ENCODE measurements at places on chromosomes 11 and 22.

- DNase-seq, result no peak
These were observed 36.6 kb downstream of the SMIM38 start for GRCh38 chr11:69192301-69192721.

GRCh38 chr11:11605821-11606450 lies 15.9 kb downstream of the GALNT18 start:
- no peak for DNase-seq

DNA sequence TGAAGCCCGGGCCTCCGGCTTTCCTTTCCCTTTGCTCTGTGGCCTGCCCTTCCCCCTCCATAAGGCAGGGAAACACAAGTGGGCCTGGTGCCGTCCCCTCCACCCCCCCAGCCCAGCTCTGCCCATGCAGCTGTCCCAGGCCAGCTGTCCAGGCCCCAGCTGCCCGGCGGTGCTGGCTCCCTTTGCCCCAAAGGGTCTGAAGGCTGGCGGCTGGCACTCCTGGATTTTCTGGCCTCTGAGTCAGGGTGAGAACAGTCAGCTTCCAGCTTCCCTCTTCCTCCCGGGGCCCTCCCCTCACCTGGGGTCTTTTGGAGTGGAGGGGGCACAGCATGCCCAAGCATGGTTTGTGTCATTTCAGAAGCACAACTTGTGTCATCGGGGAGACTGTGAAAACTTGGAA lies 27.8 kb downstream of the CD82 start:
- peak; percentile 90 for DNase-seq

DNA sequence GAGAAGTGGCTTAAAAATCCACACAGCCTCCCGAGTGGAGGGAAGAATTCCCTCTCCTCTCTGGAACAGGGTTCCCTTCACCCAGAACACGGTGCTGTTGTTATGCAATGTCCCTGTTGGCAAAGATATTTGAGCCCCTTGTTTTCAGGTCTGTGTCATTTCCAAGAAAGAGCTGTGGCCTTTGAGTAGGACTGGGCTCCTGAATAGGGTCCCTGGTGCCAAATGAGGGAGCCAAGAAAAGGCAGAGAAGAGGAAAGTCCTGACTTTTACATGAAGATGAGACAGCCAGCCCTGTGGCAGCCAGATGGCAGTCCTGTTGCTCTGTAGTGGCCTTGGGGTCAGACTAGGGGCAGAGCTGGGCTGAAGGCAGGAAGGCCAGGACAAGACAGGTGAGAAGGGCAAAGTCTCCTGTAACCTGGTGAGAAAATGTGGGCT lies 51.2 kb upstream of the ELF5 start:
- DNase-seq, result peak; percentile 46

GRCh38 chr22:21691816-21692215 lies 26.0 kb downstream of the PPIL2 start:
- no peak for DNase-seq

DNA sequence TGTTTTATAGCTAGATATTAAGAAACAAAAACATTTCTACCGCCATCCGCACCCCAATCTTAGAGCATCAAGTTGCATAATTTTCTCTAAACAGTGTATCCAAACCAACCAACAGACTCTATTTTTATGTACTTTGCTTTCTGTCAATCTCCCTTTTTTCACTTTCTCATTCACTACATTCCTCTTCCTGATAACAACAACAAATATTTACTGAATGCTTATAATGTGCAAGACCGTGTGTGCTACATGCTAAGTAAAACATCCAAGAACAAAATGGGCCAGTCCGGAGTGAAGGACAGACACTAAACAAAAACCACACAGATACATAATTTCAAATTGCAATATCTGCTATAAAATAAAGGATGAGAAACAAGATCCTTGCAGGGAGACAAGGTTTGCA lies 38.6 kb upstream of the SOX6 start:
- no peak for DNase-seq

- DNase-seq, result peak; percentile 8
These were observed 73.5 kb downstream of the BRD1 start for GRCh38 chr22:49753961-49754695.

GRCh38 chr22:38572065-38572464 lies 2.1 kb upstream of the DMC1 start:
- DNase-seq, result no peak

- DNase-seq, result no peak
These were observed 93.9 kb upstream of the PITPNB start for GRCh38 chr22:28012832-28013460.

DNA sequence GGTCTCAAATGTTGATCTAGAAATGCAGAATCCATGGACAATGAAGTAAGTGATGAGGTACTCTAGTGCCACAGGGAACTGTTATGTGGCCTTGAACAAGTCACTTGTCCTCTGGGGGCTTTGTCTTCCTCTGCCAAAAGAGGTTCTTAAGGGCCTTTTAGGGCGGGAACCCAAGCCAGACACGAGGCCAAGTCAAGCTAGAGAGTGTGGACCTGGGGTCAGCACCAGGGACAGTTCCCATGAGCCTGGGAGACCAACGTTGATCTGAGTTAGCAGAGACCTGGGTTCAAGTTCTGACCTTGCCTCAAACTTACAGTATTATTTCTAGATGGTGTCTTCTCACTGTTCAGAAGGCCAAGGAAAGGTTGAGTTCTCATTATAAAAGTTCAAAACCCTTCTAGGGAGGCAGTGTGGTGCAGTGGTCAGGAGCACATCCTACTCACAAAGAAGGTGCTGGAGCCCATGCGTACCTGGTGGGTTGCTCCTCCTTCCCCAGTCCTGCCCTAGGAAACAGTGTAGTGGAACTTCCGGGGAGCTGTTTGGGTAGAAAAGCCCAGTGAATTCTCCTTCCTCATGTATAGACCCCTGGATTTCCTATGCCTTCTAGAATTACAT lies 121.5 kb downstream of the CHST1 start:
- no peak for DNase-seq

GRCh38 chr22:29747832-29748231 lies 19.0 kb downstream of the ZMAT5 start:
- no peak for DNase-seq

DNA sequence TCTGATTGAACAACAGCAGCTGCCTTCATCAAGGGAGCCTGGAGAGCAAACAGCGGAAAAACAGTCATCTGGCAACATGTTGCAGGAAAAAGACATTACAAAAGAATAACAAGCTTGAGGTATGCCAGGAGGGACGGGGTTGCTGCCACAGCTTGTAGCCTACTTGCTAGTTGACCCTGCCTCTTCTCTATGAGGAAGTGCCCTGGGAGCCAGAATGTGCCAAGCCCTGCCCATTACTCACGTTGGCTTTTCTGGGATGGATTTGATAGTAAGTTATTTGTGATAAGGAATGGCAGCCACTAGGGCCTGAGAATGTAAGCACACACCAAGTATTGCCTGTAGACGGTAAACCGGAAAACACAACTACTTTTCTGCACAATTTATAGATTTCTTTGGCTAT lies 113.5 kb upstream of the KIRREL3 start:
- no peak for DNase-seq

GRCh38 chr11:114219559-114220349 lies 76.4 kb upstream of the NNMT start:
- DNase-seq, result peak; percentile 69

DNA sequence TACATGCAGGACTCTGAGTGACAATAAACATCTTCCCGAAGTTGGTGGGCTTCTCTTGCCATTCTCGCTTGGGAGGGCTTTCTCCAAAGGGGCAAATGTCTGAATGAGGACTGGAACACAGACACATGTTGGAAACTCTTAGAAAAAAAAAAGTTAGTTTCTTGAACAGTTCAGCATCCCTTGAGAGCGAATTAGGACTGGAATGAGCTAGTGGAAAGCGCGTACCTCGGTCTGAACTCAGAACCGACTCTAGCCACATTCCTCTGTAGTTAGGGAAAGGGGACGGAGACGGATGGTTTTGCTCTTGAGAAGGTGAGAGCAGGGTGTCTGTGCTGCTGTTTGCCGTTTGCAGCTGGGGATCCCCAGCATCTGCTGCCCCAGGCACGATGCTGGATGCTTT lies 517.3 kb downstream of the TBC1D22A start:
- no peak for DNase-seq

GRCh38 chr11:133951327-133952198 lies 5.2 kb downstream of the IGSF9B start:
- no peak for DNase-seq

GRCh38 chr11:95076981-95077380 lies 10.3 kb downstream of the SRSF8 start:
- no peak for DNase-seq

GRCh38 chr11:83990160-83990733 lies 704.1 kb upstream of the CCDC90B start:
- peak; percentile 88 for DNase-seq

GRCh38 chr11:67160045-67160444 lies 41.0 kb downstream of the KDM2A start:
- no peak for DNase-seq

DNA sequence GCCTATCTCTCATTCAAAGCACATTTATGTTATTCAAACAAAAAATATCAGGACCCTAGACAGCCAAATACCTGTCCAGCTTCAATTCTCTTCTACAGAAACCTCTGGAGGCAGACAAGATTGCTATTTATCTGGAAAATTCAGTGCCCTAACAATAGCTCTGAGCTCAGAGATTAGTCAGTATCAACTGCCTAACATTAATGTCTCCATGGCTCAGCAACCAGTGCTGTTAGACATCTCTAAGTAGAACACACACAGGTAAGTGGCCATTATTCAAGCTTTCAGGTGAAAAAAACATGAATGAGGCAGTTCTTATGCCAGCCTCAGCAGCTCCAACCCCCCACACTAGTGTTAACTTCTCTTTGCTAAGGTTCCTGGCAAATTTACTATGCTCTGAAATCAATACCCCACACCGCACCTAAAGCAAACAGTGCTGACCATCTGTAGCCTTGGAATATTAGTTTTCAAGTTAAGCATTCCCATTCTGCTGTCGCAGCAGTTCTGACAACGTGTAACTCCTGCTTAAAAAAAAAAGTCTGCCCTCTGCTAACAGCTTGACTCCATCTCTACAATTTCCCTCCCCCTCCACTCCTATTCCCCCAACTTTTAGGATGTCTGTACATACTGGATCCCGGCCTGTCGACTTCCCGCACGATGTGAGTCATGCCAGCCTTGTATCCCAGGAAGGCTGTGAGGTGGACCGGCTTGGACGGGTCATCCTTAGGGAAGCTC lies 1.5 kb downstream of the RPL3 start:
- DNase-seq, result no peak

- DNase-seq, result no peak
These were observed 2050.6 kb upstream of the RAG2 start for GRCh38 chr11:38648604-38649003.

GRCh38 chr22:31905356-31905755 lies 39.0 kb upstream of the YWHAH start:
- no peak for DNase-seq

DNA sequence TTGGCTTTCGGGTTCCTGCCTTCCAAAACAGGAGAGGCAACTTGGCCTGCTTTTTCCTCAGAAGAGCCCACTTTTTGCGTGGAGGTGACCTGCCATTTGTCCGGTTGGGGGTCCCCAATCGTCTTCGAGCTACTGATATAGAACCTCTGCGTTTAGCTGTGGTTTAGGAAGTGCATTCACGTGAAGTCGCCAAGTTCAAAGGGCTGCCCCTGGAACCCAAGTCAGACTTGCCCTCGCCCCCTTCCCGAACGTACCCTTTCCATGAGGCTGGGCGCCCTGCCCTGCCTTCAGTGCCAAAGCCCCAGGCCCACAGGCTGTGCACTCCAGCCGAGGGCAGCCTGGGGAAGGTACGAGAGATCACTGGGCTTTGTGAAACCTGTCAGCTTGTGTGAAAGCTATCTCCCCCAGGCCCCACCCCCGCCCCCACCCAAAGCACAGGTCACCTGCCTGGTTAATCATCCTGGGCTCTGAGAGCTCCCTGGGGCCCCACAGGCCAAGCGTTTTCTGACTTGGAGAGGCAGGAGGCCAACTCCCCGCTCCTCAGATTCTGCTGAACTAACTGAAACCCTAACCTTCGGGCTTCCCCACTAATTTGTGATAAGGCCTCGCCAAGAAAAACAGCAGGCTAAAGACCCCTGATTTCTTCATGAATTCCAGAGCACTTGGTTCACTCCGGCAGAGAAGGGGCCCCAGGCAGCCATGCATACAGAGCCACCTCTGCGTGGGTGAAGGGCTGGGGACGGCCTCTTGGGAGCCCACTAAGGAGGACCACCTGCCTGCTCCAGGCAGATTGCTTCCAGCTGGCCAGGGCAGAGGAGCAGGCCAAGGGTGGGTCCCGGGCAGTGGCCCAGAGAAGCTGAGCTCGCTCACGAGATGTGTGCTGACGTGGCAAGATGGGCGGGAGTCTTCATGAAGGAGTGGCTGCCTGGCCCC lies 25.8 kb upstream of the KCNQ1OT1 start:
- no peak for DNase-seq
